ENCODE measurements at places on chromosomes 7 and 10. TPM values are rescaled to one million over a fixed set of nuclear protein-coding genes. Genes with fewer than 3 reads are reported as not detected.
A peak's percentile ranks its signal among the peaks of the same experiment; 100 is the strongest.

DNA sequence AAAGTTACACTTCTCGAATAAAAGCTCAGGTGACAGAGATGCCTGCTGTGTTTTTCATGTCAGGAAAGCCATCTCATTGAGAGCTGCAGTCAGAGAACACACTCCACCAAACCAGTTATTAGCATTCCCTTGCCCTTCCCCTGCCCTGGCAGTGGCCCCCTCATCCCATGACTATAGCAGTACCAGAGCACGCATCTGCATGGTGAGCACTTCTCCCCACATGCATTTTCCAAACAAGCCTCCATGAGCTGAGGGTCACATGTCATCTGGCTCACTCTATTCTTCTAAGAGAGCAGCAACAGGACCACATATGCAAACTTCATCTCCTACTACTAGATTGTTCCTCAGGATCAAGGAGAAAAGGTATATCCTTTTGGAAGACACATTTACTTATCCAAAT, 42.4 kb upstream of the FGL2 start:
- no peak for DNase-seq

DNA sequence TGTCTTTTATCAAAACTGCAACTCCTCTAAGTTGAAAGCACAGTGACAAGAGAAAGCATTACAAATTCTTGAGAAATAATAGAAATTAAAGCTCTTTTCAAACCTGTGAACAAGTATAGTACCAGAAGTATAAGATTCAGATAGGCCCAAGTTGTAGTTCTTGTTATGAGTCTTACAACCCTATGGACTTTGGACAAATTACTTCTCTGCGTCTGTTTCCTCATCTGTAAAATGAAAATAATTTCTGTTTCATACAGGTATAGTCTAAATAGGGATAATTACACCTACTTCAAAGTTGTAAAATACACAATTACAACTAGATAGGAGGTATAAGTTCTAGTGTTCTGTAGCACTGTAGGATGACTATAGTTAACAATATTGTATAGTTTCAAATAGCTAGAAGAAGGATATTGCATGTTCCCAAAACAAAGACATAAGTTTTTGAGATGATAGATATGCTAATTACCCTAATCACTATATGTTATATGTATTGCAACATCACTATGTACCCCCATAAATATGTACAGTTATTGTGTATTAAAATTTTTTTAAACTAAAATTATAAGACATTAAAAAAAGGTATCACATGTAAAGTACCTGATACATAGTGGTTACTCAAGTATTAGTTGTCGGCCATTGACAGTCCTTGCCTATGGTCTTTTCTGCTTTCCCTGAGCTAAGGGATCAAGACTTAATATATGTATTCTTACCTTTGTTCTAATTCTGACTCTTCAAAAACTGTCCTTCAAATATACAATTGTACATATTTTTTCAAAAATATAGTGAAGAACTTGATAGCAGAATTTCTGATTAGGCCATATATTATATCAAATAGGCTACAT, 1.8 kb upstream of the WASL start:
- DNase-seq = no peak

GRCh38 chr7:140640727-140641523, at the start of gene DENND2A:
TSS of gene DENND2A (minus strand) at chr7:140640813. CDS start at chr7:140602397, 38,416 bp downstream.
- DNase-seq = peak; percentile 93

Gene PTER
- 4.2 TPM for total RNA-seq

Gene STEAP2
- 21.1 TPM for total RNA-seq

DNA sequence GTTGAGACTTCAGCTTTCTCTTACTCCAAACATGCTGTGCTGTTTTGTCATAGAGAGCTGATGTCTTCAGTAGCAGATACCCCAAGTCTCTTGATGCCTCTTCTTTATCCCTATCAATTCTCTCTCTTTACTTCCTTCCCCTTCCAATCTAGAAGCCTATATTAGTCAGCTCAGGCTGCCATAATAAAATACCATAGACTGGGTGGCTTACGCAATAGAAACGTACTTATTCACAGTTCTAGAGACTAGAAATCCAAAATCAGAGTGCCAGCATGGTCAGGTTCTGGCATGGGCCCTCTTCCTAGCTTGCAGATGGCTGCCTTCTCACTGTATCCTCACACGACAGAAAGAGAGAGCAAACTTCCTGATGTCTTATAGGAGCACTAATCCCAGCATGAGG, 9.0 kb upstream of the GARS1 start:
- DNase-seq = no peak

Gene PAX4
- total RNA-seq = not detected

DNA sequence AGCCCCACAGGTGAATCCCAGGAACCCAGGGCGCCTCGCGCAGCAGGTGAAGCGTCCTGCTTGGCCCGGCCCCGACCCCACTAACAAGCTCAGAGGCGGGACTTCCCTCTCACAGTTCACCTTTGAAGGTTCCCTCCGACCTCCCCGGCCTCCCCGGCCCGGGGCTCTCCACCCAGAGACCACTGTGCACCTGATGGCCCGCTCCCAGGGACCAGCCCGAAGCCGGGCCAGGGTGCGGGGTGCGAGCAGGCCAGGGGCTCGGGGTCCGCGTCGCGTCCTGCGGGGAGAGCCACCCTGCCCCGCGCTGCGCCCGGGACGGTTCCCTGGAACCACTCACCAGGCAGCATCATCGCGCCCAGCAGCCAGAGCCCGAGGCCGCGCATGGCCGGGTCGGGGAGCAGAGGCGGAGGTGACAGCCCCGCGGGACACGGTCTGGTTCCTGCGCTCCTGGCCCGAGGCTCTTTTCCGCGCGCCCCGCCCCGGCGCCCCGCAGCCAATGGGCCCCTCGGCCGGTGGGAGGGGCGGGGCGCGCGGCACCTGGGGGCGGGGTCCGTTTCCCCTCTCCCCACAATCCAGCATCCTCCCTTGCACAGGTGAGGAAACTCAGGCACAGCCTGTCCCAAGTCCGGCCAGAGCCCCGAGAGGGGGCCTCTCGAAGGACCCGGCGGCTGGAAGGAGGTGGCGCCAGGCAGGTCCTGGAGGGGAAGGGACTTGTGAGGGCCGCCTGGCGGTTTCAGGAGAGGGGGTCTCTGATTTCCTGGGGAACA, at the start of gene ADAM8:
Gene ADAM8, minus strand, starts transcription at position 434 of the 767 bp plus-strand sequence. Its CDS starts 51 bp downstream, at position 383.
- no peak for DNase-seq

GRCh38 chr10:84224411-84225028, 824 bp downstream of the LRIT2 start:
- DNase-seq = no peak

DNA sequence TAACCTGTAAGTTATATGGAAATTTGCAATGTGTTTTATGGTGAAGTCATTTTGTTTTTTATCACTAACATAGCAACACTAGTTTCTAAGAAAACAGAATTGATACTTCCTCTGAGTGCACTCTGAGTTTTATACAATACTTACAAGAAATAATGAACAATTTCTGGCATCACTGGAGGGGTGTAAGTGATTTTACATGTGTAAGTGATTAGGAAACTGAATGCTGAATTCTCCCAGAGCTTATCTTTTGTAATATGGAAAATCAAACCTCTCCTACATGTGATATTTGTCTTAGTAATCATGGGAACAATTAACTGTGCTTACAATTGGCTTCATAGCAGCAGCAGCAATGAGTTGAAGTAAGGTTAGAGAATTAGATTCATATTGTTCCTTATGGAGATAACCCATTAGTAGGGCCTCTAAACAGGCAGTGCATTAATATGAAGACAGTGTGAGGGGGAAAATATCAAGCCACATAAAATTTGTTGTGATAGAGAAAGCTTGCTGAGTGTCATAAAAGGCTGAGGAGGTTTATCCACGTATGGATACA, 37.4 kb downstream of the SEMA3C start:
- no peak for DNase-seq

DNA sequence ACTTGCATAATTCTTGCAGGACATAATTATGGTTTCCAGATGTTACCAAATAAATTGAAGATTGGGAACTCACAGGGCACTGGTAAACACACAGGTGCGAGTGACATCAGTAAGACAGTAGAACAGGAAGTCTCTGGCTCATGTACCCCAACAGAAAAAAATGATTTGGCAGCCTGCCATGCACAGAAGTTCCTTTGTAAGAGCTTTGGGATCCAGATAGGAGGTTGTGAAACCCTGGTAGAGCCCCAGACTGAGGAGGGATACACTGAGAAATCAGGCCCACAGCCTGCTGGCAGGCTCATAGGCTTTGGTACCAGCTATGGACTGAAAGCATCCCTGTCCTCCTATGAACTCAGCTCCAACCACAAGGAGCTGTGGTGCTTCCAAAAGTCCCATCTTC, 118.0 kb downstream of the COBL start:
- no peak for DNase-seq

DNA sequence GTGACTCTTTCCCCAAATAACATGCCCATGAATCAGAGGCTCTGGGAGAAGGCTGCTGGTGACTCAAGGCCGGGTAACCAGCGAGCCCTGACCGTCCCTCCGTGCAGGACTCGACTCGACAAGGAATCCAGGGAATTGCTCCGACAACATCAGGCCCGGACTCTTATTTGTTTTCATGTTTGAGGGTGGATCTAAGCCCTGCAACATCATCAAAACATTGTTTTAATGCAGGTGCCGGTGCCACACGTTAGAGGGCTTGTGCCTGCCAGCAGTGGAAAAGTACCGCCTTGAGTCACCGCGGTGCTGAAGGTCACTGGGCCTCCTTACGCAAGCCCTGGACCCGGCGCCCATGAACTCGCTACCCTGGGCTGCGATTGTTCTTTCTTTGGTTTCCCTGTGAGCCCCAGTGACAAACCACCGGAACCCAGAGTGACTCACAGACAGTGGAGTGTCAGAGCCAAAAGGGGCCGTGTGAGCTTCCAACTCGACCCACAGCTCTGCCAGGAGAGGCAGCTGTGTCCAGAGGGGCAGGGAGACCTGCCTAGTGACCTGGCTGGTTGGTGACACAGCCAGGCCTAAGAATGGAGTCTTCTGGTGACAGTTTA, 139.4 kb upstream of the SHH start:
- DNase-seq = no peak

DNA sequence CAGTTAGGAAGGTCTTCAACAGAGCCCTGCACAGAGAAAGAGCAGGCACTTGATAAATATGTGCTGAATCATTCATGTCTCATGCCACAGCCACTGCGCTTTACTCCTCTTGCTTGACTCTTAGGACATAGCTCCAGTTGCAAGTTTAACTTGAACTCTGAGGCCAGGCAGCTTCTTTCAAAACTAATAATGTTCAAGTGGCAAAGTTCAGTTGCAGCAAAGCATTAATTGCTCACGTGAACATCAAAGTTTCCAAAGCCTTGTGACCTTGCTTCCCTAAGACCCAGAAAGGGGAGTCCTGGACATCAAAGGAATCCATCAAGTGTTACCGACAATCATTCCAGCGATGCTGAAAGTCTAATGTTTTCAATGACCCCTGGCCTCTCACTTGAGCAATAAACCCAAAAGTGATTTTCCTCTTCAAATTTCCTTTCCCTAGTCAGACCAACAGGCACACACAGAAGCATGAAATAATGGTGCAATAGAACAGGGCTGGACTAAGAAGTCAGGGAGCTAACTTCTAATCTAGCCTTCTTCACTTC, 21.8 kb upstream of the TECTB start:
- no peak for DNase-seq

GRCh38 chr7:5477126-5477525, 53.5 kb upstream of the TNRC18 start:
- DNase-seq = no peak

Gene ZNF467
- 11.4 TPM for total RNA-seq

Gene RTKN2
- 0.46 TPM for total RNA-seq

GRCh38 chr10:33706746-33707145, 372.3 kb upstream of the NRP1 start:
- no peak for DNase-seq

- no peak for DNase-seq
These were observed 284.0 kb downstream of the CELF2 start for GRCh38 chr10:11301571-11302111.

Gene OGDHL
- 2.9 TPM for total RNA-seq

GRCh38 chr7:158443014-158443687, 144.5 kb downstream of the PTPRN2 start:
- DNase-seq = no peak

DNA sequence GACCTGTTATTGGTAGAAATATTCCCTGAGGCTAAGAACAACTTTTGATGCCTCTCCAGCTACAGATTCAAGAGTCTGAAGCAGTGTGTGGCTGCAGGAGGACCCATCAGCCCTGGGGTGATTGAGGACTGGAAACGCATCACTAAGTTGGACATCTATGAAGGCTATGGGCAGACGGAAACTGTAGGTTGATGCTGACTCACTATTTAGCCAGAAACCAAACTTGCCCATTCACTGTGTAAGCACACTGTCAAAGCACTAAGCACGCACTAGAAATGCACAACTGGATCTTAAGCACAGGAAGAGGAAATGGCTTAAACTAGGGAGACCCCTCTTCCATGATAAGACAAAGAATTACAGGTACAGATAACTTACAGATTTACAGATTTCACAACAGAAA, 20.8 kb downstream of the ACSM6 start:
- no peak for DNase-seq

Gene FAM25A
- not detected for total RNA-seq

Gene BAIAP2L1
- 1.9 TPM for total RNA-seq

DNA sequence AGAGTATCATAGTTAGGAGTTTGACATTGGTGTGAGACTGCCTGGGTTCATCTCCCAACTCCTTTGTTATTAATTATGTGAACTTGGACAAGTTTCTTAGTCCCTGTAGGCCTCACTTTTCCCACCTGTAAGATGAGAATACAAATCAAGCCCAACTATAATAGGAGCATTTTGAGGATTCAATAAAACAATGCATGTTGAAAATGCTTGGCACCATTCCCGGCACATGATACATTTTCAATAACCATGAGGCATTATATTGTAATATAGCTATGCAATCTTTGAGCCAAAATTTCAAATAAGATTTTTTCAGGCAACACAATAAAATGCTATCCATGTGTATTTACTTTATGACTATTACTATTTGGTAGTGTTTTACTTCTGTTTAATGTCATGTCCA, 229.0 kb upstream of the SP4 start:
- no peak for DNase-seq

Gene CDK13
- 81.3 TPM for total RNA-seq

Gene PPP1R17
- total RNA-seq = not detected

DNA sequence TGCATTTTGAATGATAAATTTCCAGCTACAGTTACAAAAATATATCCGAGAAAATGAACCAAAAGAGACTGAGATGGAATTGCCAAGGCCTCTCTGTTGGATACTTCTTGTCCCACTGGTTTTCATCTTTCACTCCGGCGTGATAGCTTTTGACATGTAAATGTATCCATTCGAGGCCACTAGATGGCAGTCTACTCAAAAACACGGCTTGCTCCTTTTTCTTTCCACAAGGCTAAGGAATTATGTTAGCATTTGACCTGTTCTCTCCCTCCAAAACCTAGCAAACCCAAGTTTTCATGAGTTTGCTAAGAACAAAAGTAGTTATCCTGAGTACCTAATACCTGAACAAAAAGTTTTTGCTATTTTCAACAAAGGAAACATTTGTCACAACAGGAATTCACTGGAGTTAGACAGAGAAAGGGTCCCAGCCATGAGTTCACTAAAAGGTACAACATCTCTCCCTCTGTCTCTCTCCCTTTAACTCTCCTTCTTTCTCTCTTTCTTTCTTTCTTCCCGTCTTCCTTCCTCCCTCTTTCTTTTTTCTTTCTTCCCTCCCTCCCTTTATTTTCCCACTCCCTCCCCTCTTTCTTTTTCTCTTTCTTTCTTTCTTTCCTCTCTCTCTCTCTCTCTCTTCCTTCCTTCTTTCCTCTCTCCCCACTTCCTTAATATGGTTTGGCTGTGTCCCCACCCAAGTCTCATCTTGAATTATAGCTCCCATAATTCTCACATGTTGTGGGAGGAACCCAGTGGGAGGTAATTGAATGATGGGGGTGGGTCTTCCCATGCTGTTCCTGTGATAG, 207.9 kb upstream of the MYO3A start:
- no peak for DNase-seq

Data from ovary (tissue), 10 donors.